ENCODE measurements at places on chromosomes 4 and X.

GRCh38 chr4:108601532-108601931 lies 18.8 kb upstream of the RPL34 start:
- no peak for DNase-seq

DNA sequence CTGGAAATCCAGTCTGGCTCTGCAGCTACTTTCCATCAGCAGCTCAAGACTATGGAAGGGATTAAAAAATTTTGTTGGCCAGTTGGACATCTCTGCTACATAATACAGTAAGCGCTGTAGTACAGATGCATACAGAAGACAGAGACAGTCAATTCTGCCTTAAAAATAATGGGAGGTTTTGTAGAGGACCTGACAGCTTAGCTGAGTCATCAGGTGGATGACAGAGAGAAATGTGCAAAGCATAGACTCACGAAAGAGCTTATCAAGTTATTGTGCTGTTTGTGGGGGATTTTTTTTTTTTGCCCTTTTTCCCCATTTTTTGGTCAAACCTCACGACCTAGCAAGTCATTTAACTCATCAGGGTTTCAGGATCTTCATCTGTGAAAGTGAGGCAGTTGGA lies 149.0 kb upstream of the SCML1 start:
- no peak for DNase-seq

DNA sequence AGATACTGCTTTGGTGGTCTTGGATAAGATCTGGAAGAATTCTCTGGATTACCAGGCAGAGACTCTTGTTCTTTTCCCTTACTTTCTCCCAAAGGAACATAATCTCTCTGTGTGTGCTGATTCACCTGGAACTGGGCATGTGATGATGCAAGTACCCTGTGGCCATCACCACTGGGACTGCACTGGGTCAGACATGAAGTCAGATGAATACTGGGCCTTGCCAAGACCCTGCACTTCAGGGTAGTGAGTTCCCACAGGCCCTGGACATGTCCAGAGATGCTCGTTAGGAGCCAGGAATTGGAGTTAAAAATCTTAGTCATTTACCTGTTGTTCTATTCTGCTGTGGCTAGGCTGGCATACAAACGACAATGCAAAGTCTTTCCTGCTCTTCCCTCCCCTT lies 290.1 kb upstream of the BMP3 start:
- DNase-seq, result no peak

DNA sequence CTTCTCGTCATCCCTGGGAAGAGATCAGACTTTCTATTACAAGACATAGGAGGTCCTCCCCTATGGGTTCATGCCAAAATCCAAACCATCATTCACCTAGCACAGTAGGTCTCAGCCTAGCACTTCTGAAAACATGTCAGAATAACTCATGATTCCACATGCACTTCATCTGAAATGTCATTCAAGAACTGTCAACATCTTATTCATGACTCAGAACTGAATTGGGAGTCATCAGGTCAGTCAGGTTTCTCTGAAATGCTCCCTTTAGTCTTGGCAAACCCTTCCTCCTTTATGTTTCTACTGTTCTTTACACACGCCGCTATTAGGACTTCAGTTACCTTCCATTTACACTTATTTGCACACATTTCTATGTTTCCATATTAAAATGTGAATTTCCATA lies 67.2 kb downstream of the ANTXR2 start:
- no peak for DNase-seq

DNA sequence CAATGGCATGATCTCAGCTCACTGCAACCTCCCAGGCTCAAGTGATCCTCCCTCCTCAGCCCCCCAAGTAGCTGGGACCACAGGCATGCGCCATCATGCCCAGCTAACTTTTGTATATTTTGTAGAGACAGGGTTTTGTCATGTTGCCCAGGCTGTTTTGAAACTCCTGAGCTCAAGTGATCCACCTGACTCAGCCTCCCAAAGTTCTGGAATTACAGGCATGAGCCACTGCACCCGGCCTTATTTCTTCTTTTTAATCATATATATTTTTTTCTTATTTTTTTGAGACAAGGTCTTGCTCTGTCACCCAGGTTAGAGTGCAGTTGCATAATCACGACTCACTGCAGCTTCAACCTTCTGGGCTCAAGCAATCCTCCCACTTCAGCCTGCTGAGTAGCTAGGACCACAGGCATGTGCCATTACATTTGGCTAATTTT lies 184.0 kb downstream of the TSPAN5 start:
- no peak for DNase-seq

DNA sequence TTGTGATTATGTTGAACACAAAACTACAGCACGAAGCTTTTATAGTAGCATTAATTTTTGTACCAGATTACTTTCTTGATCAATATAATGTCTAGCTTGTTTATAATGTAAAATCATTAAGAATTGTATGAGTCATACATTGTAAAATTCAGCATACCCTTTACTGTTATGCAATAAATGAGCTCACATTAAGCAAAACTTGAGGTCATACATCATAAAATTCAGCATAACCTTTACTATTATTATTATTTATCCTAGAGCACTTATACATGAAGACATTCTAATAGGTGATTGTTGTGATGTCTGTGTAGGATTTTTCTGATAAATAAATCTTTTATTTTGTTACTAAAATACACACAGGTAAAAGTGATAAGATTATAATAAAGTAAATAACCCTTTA lies 49.4 kb downstream of the DTHD1 start:
- DNase-seq, result no peak

- no peak for DNase-seq
Measured at GRCh38 chr4:3299122-3299975, 6.5 kb downstream of the RGS12 start.

GRCh38 chr4:110498420-110498819 lies 22.5 kb downstream of the ENPEP start:
- DNase-seq, result no peak

DNA sequence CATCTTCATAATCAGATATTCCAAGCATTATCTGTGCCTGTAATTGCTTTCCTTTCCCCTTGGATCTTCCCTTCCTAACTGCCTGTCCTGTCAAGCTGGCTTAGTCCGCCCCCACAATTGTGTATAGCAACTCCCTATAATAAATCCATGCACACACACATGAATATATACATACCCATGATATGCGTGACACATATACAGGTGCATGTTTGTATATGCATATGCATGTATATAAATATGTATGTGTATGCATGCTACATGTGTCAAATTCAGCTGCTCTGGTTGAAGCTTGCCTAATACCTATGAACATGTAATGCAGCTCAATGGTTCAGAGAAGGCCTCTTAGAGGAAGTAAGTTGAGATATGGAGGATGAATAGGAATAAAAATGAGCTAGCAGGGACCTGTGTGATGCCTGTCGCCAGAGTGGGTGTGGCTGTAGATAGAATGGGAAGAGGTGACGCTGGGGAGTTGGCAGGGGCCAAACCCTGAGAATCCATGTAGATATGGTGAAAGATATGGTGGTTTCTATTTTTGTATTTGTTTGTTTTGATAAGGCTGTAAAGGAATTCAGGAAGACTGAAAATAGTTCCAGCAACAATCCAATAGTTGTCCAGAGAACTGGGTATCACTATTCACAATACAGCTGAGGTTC lies 595.0 kb upstream of the BOD1L1 start:
- no peak for DNase-seq

DNA sequence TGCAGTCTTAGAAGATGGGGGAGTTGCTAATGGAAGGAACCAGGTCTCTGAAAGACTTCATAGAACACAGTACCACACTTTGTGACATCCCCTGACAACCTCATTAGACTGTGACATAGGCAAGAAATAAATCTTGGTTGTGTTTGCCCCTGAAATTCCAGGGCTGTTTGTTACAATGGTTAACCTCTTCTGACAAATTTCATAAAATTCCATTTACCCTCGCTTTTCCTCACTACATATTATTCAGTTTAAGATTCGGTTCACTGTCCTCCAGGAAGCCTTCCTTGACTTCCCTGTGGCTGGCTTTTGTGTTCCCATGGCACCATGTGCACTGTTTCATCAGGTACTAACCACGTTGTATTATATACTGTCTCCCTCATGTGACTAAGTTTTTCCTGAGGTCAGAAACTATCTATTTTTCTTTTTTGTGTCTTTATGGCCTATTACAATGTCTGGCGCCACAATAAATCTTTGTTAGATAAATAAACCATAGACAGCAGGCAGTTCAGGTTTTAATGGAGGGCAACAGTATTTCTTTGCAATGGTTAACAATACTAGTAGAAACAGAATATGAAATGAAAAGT lies 54.2 kb downstream of the ATXN3L start:
- DNase-seq, result no peak

DNA sequence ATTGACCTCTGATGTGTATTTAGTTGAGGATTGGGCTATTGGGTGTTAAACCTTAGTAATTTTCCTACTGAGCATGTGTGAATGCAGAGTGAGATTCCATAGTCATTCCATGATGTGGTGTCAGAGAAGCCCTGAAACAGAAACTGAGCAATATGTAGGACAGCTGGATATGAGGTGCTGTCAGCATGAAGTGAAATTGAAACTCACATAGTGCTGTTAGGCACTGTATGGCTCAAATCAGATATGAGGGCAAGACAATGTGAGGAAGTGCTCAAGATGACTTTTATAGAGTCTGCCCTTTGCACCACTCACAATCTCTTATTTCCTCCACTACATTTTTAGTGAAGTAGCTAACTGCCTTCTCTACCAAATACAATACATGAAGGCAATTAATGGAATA lies 188.3 kb downstream of the SH3BGRL start:
- DNase-seq, result no peak

DNA sequence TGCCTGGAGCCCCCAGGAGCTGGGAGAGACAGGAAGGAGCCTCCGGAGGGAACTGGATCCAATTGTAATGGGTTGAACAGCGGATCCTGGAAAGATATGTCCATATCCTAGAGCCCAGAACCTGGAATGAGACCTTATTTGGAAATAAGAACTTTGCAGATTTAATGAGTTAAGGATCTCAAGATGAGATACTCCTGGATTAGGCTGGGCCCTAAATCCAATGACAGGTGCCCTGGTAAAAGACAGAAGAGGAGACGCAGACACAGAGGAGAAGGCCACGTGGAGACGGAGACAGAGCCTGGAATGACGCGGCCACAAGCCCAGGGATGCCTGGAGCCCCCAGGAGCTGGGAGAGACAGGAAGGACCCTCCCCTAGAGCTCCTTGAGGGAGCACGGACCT lies 34.1 kb downstream of the P2RY8 start:
- no peak for DNase-seq
